ENCODE measurements at places on chromosomes 2 and 18.

DNA sequence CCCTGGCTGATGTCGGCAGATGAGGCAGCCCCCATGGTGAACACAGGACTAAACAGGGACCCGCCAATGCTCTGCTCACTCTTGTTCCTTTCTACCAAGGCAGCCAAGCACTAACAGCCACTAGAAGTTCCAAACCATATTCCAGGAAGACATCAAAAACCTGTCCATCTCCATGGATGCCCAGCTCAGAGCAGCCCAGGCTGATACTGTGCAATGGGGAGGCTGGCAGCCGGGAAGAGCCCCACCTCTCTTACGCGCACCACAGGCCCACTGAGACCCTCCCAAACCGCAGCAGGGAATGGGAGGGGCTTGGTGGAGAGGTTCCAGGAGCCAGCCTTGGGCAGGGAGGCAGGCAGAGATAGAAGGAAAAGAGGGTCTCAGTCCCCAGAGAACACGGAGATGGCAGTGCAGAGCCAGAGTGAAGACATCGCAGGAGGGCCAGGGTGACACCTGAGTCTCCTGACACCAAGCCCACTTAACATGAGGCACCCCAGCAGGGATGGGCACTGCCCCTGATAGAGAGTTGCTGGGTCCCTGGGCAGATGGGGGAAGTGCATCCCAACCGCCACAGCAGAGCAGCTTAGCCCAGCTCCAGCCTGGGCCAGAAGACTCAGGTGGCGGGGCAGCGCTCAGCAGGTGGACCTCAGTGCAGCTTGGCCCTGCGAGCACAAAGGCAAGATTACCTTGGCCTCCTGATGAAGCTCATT is 3.4 kb downstream of the HS6ST1 start:
- DNase-seq, result peak; percentile 43

- DNase-seq, result no peak
Observed at GRCh38 chr2:225737556-225737955, 338.0 kb downstream of the NYAP2 start.

DNA sequence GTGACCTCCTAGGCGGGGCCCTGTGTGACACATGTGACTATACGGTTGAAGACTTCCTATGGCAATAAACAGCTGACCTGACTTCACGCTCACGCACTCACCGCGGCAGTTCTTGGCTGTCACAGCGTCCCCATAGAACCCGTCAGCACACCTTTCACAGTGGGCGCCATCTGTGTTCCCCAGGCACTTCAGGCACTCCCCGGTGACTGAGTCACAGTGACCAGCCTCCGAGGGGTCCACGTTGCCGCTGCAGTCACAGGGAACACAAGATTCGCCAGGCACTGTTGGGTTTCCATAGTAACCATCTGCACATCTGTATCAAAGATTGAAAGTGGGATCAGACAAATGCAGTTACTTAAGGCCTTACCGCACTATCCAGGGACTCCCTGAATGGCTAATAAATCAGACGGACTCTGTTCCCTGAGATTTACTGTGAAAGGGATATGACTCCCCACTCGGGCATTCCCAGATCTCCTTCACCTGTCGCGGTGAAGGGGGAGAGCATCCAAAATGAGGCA is 94.5 kb downstream of the LAMA1 start:
- DNase-seq, result no peak

- no peak for DNase-seq
Observed at GRCh38 chr18:42412896-42413295, 457.9 kb downstream of the PIK3C3 start.

GRCh38 chr18:68427951-68428401 is 286.9 kb downstream of the TMX3 start:
- DNase-seq, result no peak

DNA sequence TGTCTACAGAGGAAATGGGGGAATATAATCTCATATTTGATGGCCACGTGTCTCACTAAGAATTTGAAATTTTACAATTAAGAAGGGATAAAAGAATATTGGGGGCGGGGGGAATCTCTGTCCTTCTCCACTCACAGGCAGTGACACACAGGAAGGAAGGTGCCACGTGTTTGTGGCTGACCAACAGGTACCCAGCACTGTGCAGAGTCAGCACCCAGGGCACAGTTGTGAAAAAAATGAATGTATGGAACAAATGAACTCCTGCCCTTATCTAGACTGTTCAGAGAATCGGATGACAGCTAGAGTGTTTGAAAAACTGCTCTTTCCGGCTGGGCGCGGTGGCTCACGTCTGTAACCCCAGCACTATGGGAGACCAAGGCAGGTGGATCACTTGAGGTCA is 317.0 kb upstream of the MYT1L start:
- no peak for DNase-seq

DNA sequence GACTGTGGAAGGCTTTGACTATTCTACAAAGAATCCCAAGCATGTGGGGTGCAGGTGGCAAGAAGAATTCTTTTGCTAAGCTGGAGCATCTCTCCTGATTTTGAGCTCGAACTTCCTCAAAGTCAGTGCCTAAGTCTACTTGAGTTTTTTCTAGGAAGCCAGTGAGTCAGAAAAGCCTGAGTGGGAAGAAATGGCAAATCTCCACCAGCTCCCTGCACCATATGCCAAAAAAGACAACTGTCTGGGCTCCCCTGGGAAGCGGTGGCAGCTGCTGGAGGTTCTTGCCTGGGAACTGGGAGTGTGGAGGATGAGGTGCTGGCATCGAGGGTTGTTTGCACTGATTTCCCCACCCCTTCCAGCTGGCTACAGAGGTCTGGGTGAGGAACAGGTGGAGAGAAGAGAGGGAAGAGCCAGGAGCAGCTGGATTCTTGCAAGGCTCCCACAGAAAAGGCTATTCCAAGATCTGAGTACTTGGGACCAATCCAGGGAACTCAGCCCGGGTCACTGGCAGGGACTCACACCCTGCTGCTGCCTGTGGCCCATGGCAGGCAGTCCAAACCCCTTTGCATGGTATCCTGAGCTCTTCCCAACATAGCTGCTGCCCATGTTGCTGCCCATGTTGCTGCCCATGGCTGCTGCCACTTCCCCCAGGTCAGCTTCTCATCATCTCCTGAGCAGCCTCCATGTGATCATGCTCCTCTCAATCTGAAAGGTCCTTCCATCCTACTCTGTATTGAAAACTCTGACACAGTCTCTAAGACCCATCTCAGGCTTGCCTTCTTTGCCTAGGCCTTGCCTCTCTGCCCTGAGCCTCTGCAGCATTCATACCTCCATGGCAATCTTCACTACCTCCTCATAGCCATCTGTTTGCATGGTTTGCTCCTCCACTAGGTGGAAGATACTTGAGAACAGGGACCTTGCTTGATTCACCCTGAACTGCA is 128.3 kb upstream of the SPATS2L start:
- DNase-seq, result no peak

GRCh38 chr2:101803945-101804696 is 106.6 kb downstream of the MAP4K4 start:
- DNase-seq, result no peak

GRCh38 chr2:162022290-162022945 is 51.6 kb downstream of the DPP4 start:
- DNase-seq, result no peak

- DNase-seq, result no peak
Observed at GRCh38 chr2:100780203-100781008, 39.5 kb upstream of the NPAS2 start.

- no peak for DNase-seq
Observed at GRCh38 chr18:63844254-63844653, 43.3 kb upstream of the SERPINB2 start.

DNA sequence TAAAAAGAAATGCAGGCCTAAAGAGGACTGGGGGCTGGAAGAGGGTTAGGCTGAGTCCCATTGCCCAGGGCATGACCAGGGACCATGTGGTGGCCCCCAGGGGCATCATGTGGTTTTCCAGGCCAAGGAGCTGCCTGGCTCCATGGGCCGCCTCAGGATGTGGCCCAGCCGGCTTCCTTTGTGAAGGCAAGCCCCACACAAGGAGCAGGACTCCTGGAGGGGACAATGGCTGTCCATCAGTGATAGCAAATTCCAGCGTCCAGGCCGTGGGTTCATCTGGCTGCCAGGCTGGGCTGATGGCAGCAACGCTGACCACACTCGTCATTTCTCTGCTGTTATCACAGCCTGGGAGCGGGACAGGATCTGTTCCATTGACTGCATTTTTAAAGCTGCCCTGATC is 82.5 kb downstream of the GBX2 start:
- DNase-seq, result peak; percentile 41

- DNase-seq, result peak; percentile 43
Observed at GRCh38 chr2:96841701-96842495, 1.9 kb downstream of the ANKRD23 start.

- no peak for DNase-seq
Observed at GRCh38 chr2:226307487-226308322, 491.9 kb downstream of the IRS1 start.

DNA sequence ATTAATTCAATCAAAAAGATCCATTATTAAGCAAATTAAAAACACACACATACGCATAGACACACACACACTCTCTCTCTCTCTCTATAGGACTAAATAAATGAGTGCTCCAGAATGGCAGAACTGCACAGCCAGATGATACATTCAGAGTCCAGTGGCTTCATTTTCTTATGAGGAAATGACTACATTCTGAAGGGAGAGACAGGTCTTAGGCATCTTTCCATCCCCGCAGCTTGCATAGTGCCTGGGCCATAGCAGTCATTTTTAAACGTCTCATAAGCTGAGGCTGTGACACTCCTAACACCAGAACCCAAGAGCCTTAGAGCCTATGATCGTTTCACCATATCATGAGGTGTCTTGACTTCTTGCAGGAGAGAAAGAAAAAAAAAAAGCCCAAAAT is 31.1 kb downstream of the FEZ2 start:
- no peak for DNase-seq

- DNase-seq, result no peak
Observed at GRCh38 chr2:45390441-45390840, 220.6 kb downstream of the SRBD1 start.

- DNase-seq, result no peak
Observed at GRCh38 chr18:59737776-59738300, 40.6 kb upstream of the CCBE1 start.

GRCh38 chr2:42185220-42185921 is 16.2 kb downstream of the EML4 start:
- DNase-seq, result no peak

GRCh38 chr2:33498291-33498956 is 22.0 kb downstream of the RASGRP3 start:
- no peak for DNase-seq

GRCh38 chr2:75558786-75559679 is 1.7 kb downstream of the EVA1A start:
- no peak for DNase-seq

DNA sequence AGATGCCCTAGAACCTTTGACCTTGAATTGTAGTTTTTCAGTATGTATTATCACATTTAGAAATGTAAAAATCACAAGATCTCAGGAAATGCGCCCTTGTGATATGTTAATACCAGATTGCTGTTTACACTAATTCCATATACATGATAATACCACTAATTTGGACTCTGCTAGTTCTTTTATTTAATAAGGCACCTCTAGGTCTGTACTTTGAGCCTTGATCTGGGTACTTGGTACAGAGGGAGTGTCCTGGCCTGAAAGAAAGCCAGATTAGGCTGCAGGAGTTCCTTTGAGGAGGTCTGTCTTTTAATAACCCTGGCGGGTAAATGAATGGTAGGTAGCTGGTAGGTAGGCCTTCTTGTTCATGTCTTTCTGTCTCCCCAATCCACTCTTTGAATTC is 26.3 kb downstream of the PLEKHA3 start:
- DNase-seq, result no peak

- peak; percentile 8 for DNase-seq
Observed at GRCh38 chr2:236665572-236666118, 96.0 kb downstream of the ACKR3 start.

- DNase-seq, result no peak
Observed at GRCh38 chr2:15271941-15272542, 289.1 kb downstream of the NBAS start.

DNA sequence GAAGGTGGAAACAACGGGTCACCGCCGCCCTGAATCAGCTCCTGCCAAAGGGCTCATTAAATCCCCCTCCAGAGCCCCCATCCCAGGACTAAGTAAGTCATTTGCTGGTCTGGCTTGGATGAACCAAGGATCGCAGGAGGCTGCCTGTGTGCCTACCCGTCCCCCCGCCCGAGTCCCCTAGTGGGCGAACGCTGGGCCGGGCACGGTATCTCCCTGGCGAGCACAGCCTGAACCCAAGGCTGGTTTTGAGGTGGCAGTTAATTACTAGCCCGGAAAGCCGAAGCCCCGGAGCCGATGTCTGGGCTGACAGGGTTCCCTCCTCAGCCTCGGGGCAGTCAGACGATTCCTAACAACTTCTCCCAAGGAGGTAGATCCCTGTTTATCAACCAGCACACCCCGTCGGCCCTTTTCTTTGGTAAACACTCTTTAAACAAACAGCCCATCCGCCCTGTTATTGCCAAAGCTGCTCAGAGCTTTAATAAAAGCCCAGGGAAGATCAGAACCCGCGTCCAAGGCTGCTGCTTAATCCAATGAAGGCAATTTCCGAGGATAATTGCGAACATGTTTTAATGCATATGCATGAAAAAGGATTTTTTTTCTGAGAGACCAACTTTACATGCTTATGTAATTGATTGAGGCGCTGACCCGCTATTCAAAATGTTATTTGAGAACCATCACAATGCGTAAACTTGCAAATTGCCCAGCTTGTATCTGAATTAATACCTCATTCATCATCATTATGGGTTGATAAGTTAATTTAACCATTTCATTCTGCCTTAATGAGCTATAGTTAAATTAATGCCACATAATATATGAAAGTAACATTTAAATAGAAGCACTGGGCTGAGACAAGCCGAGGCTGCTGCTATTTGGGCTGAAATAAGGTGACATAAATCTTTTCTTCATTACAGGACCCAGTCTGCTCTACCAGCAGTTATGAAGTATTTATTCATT is 10.5 kb downstream of the EVX2 start:
- DNase-seq, result no peak

- no peak for DNase-seq
Observed at GRCh38 chr2:46697830-46698323, 217.7 kb downstream of the MCFD2 start.
